ENCODE measurements at places on chromosomes 11 and 22.

DNA sequence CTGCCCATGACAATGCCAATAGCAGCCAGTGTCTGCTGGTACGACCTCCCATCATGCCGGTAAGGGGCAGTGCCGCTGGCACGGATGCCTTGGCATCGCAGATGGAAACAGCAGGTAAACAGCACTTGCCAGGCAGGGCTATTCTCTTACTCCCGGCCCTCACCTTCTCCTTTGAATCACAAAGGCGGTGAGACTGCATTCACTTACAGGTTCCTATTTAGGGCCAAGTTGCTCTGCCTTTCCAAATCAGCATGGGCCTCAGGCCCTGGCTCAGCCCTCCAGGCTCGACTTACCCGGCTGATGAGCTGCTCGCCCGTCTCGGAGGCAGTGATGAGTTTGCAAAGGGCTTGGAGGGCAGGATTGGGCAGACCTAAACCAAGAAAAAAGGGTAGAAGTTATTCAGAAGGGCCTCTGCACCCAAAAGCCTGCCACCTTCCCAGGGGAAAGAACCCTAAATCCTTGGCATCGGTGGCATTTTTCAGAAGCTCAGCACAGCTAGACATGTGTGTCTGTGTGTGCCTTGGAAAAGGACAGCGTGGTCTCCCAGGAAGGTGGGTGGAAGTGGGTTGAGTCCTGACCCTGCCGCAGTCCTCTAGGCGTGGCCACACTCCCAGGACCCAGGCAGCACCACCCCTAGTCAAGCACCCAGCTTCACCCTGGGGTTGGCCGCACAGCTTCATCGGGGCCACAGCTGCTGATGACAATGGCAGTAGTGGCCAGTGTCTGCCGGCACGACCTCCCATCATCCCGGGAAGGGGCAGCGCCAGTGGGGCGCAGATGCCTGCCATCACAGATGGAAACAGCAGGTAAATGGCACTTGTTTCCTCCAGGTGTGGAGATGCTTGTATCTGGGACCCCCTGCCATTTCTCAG lies 73.5 kb upstream of the PITPNB start:
- no peak for DNase-seq

DNA sequence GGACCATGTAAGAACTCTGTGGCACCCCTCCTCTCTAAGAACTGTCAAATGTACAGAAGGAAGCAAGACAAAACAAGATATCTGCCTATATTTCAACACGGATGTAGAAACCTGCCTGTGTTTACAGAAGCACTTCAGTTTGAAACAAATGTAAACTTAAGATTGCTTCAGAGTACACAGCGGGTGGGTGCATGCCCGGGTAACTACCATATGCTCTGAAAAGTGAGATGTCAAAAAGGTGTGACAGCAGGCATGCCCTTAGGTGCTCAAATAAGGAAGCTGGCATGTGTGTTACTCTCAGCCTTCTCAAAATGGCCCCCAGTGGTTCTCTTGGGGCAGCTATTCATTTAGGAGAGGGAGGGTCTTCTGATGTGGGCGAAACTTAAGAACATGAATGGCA lies 5.2 kb downstream of the ACP2 start:
- no peak for DNase-seq

GRCh38 chr22:41688365-41689211 lies at the start of gene SNU13:
Gene SNU13 (minus strand): TSS chr22:41688867. CDS start chr22:41688796, 71 bp downstream.
- DNase-seq = peak; percentile 94

DNA sequence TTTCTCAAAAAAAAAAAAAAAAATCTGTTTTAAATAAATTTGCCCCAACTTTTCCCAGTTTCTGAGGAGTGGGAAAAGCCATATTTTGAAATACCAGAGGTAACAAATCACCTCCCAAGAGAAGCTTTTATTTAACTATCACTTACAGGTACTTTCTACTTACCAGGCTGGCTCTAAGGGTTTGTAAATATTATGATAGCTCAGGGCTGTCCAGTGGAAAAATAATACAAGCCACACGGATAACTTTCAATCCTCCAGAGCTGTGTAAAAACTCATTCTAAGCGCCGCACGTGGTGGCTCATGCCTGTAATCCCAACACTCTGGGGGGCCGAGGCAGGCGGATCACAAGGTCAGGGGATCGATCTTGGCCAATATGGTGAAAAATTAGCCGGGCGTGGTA lies 5.6 kb upstream of the SEC14L4 start:
- no peak for DNase-seq

DNA sequence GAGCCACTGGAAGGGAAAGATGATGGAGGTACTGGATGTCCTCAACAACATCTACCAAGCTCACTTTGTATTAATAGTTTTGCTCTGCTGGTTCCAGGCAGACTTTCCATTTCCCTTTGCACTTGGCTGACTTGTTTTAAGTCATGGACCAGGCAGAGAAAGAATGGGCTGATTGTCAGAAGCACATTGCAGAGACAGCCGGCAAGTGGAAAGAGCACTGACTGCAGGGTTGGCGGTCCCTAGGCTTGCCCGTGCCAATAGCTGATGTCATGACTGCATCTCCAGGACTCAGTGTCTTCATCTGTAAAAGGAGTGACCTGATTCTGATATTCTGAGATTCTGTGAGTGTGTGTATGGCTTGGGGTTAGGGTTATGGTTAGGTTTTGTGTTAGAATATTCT lies 20.9 kb upstream of the NNMT start:
- no peak for DNase-seq

- DNase-seq = no peak
Observed at GRCh38 chr11:57530215-57530595, 349 bp downstream of the TIMM10 start.

DNA sequence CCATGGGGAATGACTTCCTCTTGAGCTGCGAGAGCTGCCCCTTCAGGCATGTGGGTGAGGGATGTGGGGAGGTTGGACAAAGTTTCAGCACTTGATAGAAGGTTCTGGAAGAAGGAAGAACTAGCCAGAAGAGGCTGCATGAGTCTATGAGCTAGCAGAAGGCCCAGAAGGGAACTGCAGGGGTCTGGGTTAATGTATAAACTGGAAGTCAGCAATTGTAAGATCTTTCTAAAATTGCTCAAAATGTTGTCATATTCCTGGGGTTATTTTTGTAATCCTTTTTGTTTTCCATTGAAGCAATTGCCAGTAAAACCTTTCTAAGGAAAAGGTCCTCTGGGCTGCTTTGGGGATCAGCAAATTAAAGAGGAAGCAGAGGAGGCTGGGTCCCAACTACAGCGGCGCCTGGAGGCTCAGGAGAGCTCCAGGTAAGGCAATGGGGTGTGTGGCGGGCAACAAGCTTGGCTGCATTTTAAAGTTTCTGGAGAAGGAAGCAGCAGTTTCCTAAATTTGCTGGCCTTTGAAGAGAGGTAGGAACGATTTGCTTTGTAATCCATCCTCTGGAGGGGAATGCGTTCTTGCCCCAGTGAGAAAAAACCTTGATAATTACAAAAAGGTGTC lies 29.2 kb downstream of the ADAMTS15 start:
- DNase-seq = no peak

DNA sequence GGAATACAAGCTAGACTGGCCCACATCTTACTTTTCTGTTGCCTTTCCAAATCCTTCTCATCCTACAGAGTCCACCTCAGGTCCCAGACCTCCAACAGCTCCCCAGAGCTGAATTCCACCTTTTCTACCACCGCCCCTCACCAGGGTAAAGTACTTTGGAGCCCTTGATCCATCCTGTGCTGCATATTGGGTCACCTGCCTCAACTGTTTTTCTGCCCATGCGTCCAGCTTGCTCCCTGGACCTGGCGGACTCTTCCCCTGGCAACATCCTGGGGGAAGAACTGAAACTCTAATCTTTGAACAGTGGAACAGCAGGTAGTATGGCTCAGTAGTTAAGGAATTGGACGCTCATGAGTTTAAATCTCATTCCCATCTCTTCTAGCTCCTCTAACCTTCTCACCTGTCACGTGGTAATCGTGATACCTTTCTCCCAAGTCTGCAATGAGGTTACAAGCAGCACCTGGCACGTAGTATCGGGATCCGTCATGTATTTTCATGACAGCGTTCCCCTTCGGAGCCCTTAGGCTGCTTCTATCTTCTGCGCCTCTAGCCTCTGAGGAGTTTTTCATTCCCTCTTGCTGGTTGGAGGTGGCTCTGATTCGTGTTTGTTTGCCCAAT lies 98.1 kb downstream of the CEP164 start:
- DNase-seq = no peak

- DNase-seq = no peak
Observed at GRCh38 chr11:94876222-94876621, 97.1 kb downstream of the CWC15 start.

- DNase-seq = no peak
Observed at GRCh38 chr11:41786087-41786486, 326.6 kb upstream of the LRRC4C start.

GRCh38 chr11:100094121-100094865 lies 592.8 kb upstream of the ARHGAP42 start:
- no peak for DNase-seq

- DNase-seq = no peak
Observed at GRCh38 chr22:50600967-50601668, 525 bp downstream of the MAPK8IP2 start.

DNA sequence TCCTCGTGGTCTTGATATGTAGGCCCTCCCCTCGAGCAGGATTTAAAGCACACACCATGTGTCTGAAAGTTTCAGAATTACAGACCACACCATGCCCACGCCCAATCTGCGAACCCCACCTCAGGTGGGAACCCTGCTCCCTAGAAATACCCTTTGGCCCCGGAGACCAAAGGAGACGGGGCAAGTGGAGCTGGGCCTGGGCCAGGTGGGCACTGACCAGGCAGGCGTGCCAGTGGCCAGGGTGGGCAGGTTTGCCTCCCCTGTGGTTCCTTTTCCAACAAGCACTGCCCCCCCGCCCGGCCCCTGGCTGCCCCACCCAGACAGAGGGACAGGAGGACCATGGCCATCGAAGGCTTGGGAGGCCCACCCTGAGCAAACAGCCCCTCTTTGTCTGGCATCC lies 400.4 kb downstream of the TBC1D22A start:
- no peak for DNase-seq

DNA sequence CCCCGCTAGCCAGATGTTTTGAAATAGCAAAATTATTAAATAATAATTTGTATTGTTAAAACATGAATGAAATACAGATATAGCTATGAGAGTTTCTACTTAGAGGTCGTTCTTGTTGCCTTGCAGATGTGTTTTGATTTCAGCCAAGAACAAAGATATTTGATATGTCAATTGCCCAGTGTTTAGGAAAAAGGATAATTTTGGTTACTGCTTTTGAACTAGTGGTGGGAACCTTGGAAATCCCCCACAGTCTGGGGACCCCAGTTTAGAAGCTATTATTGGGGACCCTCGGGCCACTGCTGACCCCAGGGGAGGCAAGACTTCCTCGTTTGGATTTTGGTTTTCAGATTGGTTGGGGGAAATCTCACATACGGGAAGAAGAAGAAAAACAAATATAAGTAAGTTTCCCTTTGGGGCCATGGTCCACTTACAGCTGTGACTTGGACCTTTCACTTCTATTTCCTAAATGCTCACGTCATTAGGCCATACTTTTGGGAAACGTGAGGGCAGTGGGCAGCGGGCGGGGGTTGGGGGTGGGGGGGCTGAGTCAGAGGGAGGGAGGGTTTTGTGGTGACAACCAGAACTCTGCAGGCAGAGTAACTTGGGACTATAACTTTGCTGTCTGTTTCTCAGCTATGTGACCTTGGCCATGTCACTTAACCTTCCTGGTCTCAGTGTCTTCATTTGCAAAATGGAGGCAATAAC lies 37.0 kb downstream of the LDLRAD3 start:
- DNase-seq = no peak

DNA sequence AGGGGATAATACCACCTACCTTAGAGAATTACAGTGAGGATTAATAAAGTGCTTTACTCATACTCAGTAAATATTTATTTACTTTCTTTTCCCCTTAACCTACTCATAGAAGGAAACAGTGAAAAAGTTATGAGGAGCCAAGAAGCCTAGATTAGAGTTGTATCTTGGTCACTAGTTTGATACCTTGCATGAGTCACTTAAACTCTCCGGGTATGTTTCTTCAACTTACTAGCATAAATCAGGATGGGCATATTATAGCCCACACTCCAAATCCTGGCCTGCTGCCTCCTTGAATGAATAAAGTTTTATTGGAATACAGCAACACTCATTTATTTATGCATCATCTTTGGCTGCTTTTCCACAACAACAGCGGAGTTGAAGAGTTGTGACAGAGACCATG lies 8.2 kb downstream of the FBXO3 start:
- DNase-seq = no peak

- no peak for DNase-seq
Observed at GRCh38 chr22:41821471-41822316, 11.2 kb upstream of the SREBF2 start.

DNA sequence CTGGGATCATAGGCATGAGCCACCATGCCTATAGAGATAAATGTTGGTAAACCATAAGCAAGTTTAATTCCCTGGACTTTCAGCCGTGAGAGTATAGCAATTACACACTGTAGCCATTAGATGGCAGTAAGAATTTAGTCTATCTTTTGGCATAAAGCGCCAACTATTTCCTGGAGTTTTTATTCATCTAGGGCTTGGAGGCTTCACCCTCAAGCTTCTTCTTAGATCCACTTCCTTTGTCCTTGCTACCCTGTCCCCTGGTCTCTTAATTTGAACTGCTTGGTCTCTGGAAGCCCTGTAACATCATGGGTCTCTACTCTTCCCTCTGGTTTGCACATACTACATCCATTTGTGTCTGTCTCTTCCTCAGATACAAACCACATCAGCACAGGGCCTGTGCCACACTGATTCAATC lies 38.2 kb downstream of the OR10A6 start:
- DNase-seq = peak; percentile 41

- DNase-seq = no peak
Observed at GRCh38 chr22:37599153-37599552, 9.5 kb upstream of the GGA1 start.

DNA sequence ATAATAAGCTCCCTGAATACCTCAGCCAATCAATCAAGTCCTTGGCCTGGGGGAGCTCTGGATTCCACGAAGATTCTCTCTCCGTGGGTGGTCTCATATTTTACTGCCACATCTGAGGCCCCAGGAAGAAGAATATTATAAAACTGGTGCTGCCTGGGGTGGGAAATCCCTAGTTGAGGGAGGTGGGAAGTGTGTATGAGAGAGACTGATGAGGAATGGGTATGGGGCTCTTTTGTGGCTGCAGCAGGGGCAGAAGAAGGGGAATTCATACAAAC lies 71.5 kb downstream of the SYN3 start:
- no peak for DNase-seq

DNA sequence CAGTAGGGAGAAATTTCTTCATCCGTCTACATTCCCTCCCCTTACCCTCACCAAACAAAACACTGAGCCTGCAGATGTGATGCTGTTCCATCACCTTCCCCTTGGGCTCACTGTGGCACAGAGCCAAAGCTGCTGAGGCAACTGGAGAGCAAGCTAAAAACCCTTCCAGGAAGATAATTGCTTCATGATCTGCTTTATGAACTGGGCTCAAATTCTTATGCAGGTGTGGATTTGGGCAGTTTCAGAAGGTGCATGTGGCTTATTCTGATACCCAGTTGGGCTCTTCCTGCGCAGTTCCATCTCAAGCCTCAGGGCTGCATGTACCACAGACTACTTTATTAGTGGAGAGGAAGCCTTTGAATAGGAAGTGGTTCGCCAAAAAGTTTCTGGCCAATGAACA lies 58.3 kb downstream of the AAMDC start:
- DNase-seq = no peak

- DNase-seq = no peak
Observed at GRCh38 chr11:45777127-45777969, 27.6 kb upstream of the SLC35C1 start.

GRCh38 chr11:98616098-98616655 lies 404.6 kb upstream of the CNTN5 start:
- no peak for DNase-seq

- DNase-seq = no peak
Observed at GRCh38 chr11:1481861-1482441, 4.6 kb downstream of the MOB2 start.
